Psoas muscle (tissue), 8 donors: ENCODE measurements at places on chromosomes 5 and 9. TPM values are rescaled to one million over a fixed set of nuclear protein-coding genes. Genes with fewer than 3 reads are reported as not detected.

DNA sequence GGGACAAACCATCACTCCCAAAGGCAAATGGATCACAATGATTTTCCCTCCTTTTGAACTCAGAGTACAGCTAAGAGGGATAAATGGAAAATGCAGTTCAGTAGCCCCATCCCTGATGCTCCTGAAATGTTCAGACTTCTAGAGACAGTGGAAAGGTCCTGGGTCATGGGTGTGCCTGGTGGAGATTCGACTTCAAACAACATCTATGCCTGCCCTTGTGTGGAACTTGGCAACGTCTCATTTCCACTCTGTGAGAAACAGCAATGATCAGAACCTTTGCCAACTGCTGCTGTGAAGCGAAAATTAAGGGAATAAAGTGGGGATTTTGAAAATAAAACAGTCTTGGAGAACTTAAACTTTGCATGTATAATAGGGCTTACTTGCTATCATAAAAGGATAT lies 778.1 kb downstream of the SEMA5A start:
- no peaks in the 10 kb centered on the region for H3K27me3 ChIP-seq
- no peak overlapping the region for H3K27ac ChIP-seq
- DNase-seq, result no peak

- peak; percentile 96 for DNase-seq
- peaks cover 18% of the 10 kb centered on the region for H3K4me1 ChIP-seq
- no peaks in the 10 kb centered on the region for H3K36me3 ChIP-seq
Measured at GRCh38 chr5:160421625-160422258, at the start of gene PTTG1. Gene PTTG1 (plus strand): TSS chr5:160421855. CDS start chr5:160422313, 458 bp downstream.

PCDHGB1 gene
- 0.92 TPM for total RNA-seq

DNA sequence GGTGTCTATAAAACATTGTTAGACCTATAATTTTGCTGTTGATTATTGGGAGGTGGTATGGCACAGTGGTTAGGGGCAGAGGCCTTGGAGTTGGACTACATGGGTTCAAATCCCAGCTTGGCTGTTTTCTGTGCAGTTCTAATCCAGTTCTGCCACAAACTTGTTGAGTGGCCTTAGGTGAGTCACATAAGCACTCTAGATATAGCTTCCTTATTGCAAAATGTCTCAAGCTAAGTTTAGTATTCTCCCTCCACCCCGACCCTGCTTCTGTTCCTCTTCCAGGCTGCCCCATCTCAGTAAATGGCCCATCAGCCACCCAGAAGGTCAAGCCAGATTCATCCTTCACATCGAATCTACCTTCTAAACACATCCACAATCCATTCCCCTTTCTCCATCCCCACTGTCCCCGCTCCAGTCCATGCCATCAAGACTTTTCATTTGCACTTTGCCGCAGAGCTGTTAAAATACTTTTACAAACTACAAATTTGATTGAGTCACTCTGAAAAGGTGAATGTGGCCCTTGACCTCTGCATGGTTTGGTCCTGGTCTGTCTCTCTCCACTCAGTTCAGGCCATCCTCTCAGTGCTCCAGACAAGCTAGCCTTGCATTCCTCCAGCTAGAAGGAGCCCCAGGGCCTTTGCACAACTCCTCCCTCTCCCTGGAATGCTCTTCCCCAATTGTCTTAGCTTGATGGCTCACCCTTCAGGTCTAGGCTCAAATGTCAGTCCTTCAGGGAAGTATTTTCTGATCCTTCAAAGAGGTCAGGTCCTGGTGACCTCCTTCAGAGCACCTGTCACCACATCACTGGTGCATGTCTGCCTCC lies 10.0 kb upstream of the HDHD3 start:
- H3K27me3 ChIP-seq, result no peaks in the 10 kb centered on the region
- H3K4me1 ChIP-seq, result no peaks in the 10 kb centered on the region
- no peak for DNase-seq
- H3K36me3 ChIP-seq, result peaks cover 14% of the 10 kb centered on the region
- H3K4me3 ChIP-seq, result no peak overlapping the region
- no peak overlapping the region for H3K27ac ChIP-seq

DNA sequence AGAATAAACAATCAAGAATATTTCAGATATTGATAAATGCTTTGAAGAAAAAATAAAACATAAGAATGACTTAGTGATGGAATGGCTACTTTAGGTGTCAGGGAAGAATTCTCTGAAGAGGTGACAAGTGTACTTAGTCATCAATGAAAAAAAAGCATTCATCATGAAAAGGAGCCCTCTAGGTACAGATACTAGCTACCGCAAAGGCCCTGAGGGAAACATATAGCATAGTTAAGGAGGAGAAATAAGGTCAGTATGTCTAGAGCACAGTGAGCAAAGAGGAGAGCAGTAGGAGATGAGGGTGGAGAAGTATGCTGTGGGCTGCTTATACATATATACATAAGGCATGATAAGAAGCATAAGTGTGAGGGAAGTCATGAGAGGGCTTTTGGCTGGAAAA lies 41.8 kb downstream of the CSF2 start:
- H3K27me3 ChIP-seq, result no peaks in the 10 kb centered on the region
- no peak overlapping the region for H3K4me3 ChIP-seq
- H3K27ac ChIP-seq, result no peak overlapping the region

DNA sequence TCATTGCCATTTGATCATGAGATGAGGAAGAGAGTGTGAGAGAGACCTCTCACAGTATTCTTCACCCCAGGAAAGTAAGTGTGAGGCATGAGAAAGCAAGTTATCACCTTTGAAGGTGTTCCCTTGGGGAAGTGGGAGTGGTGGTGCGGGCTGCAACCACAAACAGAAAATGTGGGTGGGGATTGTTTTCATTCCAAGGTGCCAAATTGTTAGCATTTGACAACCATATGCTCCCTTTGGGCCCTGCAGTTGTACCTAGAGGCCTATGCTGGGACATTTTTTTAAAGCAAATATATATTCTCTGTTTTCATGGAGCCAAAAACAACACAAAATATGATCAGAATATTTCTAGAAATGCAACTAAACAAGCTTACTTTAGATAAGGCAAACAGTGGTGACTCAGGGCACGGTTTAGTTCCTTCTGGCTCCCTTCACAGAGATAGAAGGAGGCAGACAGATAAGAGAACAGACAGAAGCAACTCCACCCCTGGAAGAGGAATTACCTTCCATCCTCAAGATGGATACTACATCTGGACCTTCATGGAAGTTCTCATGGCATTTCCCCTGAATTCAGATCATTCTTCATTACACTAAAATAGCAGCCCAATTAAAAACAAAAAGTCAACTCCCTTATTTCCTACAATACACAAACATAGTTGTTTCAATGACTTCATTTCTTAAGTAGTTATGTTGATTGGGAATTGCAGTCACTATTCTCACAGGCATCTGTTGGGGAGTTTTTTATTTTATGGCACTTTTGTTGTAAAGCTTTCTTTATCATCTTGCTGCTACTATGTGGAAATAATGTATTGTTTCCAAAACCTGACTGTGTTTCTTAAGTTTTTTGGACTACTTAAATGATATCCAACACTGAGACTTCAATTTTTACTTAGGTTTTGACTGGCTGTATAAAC lies 416.6 kb downstream of the PLK2 start:
- H3K27ac ChIP-seq, result no peak overlapping the region
- H3K36me3 ChIP-seq, result no peaks in the 10 kb centered on the region
- H3K4me3 ChIP-seq, result no peak overlapping the region
- H3K4me1 ChIP-seq, result no peaks in the 10 kb centered on the region

DNA sequence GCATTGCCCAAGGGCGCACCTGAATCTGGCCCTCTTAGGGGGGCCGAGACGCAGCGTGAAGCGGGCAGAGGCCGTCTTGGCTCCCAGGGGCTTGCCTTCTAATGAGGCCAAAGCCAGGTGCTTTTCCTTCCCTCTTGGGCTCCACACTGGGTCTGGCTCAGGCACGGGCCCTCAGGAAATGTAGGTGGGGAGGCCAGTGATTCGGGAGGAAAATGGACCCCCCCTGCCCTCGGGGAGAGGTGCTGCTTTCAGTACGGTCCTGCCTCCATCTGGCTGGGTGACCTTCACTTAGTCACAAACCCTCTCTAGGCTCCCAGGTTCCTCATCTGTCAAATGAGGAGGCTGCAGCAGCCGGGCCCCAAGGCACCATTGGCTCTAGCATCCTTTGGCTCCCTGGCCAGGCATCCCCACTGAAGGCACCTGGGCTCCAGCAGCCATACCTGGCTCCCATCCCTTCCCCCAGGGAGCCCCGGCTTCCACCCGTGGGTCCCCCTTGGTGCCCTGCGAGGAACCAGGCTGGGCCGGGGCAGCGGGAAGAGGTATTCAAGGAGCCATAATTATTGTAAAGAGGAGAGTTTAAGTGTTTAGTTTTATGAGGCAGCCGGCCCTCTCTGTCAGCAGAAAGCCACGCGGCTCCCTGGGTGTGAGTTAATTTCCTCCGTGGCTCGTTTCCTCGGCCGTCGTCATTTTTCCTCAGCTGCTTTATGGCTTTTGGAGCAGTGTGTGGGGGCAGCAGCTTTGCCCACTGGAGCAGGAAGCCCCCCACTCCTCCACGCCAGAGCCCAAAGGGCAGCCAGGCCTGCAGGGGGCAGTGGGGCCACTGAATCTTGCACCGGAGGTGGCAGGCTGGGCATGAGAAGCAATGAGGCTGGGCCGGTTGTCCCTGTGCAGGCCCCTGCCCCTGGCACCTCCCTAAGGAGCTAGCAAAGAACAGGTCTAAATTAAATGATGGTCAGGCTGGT lies 24.9 kb upstream of the UNC5A start:
- H3K36me3 ChIP-seq, result no peaks in the 10 kb centered on the region
- H3K4me3 ChIP-seq, result no peak overlapping the region
- H3K27ac ChIP-seq, result no peak overlapping the region

CORO2A gene
- total RNA-seq, result 0.10 TPM

- H3K27ac ChIP-seq, result no peak overlapping the region
- no peaks in the 10 kb centered on the region for H3K4me1 ChIP-seq
- H3K36me3 ChIP-seq, result no peaks in the 10 kb centered on the region
- H3K27me3 ChIP-seq, result peaks cover 2% of the 10 kb centered on the region
- DNase-seq, result no peak
Measured at GRCh38 chr9:117021906-117022305, 334.8 kb downstream of the TRIM32 start.

GRCh38 chr9:77908293-77908692 lies 123.3 kb downstream of the GNAQ start:
- no peaks in the 10 kb centered on the region for H3K27me3 ChIP-seq
- no peak overlapping the region for H3K4me3 ChIP-seq
- H3K27ac ChIP-seq, result no peak overlapping the region
- no peaks in the 10 kb centered on the region for H3K36me3 ChIP-seq
- peaks cover 16% of the 10 kb centered on the region for H3K4me1 ChIP-seq

DNA sequence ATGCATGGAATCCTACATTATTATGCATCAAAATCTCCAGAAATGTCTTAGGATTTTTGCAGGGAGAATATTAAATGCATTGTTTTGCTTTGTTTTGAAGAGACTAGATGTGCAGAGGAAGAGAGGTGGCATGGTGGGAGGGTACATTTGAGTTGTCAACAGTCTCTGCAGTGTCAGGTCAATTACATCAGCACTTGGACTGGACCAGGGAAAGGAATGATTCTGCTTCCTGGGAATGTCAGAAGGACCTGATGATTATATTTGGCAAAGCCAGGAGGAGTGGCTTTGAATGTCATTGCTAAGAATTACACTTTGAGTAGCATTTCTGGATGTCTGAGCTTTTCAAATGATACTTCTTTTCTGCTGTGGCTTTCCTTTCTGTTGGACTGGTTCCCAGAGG lies 17.5 kb upstream of the TMEFF1 start:
- H3K27me3 ChIP-seq, result no peaks in the 10 kb centered on the region
- no peak overlapping the region for H3K27ac ChIP-seq
- H3K36me3 ChIP-seq, result no peaks in the 10 kb centered on the region
- DNase-seq, result no peak
- no peak overlapping the region for H3K4me3 ChIP-seq
- H3K4me1 ChIP-seq, result peaks cover 9% of the 10 kb centered on the region

GRCh38 chr5:7394889-7395431 lies 978 bp upstream of the ADCY2 start:
- peaks cover 15% of the 10 kb centered on the region for H3K4me1 ChIP-seq
- peak overlapping the region; percentile 64 for H3K4me3 ChIP-seq
- H3K27ac ChIP-seq, result peak overlapping the region; percentile 84
- H3K36me3 ChIP-seq, result no peaks in the 10 kb centered on the region

- no peaks in the 10 kb centered on the region for H3K36me3 ChIP-seq
- H3K4me1 ChIP-seq, result no peaks in the 10 kb centered on the region
- DNase-seq, result no peak
- H3K27ac ChIP-seq, result no peak overlapping the region
- H3K27me3 ChIP-seq, result no peaks in the 10 kb centered on the region
- H3K4me3 ChIP-seq, result no peak overlapping the region
Measured at GRCh38 chr9:21682981-21683380, 119.5 kb upstream of the MTAP start.

CEP78 gene
- total RNA-seq, result 4.2 TPM

DNA sequence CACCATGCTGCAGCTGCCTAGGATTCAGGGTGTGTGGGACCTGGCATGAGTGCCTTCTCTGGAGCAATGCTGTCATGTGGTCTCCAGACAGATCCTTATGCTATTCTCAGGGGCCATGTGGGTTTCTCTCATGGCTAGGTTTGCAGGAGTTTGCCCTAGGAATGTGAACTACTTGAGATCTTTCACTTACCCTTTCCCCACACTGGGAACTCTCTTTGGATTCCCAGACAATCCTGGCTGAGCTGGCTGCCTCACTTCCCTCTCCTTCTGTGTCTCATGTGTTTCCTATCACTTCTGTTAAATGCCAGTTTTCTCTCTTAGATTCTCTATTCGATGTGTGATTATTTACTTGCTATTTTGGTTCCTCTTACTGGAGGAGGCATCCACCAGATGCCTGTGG lies 270.2 kb upstream of the RASA1 start:
- H3K36me3 ChIP-seq, result no peaks in the 10 kb centered on the region
- H3K4me3 ChIP-seq, result no peak overlapping the region
- H3K4me1 ChIP-seq, result no peaks in the 10 kb centered on the region
- no peak overlapping the region for H3K27ac ChIP-seq
- DNase-seq, result no peak

DNA sequence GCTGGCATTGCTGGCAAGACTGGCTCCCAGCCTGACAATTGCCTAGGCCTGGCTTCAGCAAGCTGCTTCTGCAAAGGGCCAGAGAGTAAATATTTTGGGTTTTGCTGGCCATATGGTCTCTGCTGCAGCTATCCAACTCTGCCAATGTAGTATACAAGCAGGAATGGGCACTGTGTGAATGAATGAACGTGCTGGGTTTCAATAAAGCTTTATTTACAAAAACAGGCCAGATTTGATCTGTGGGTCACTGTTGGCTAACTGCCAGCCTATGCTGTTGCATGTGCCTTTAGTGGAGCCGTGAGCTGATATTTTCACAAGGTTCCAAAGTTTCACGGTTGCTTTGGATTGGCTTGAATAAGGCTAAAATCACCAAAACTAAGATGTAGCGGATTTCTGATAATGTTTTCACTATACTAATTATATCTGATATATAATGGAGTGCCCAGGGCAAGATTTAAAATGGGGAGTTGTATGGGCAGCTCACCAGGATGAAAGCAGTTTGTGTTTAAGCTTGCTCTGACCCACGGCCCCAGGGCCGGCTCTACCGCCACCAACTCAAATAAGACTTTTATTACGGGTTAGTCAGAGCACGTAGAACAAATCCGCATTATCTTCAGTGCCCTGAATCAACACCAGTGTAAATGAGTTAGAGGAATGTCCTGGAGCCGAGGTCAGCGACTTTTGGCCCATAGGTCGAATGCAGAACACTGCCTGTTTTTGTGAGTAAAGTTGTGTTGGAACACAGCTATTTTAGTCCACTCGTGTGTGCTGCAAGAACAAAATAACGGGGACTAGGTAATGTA lies 98.6 kb upstream of the DAP start:
- no peak overlapping the region for H3K4me3 ChIP-seq
- H3K36me3 ChIP-seq, result no peaks in the 10 kb centered on the region
- H3K27me3 ChIP-seq, result peaks cover 3% of the 10 kb centered on the region
- no peaks in the 10 kb centered on the region for H3K4me1 ChIP-seq
- no peak overlapping the region for H3K27ac ChIP-seq
